ENCODE measurements at places on chromosomes 7 and 10.

DNA sequence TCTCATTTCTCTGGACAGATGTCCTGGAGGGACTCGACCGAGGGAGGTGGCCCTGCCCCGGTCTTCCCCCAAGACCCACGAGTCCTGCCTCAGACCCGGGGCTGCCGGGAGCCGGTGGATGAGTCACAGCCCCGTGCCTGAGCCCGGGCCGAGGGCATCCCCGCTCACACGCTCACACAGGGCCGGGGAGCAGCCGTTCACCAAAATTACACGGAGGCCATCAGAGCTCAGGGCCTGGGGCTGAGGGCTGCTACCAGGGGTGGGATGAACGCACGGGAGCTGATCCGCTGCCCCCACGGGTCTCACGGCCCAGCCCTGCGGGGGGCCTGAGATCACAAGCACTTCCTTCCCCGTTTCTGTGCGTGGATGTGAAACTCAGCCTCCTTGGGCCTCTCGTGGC lies 17.5 kb downstream of the FAM20C start:
- no peak for DNase-seq

- no peak for DNase-seq
These were observed 1.3 kb downstream of the LCOR start for GRCh38 chr10:96833220-96834001.

DNA sequence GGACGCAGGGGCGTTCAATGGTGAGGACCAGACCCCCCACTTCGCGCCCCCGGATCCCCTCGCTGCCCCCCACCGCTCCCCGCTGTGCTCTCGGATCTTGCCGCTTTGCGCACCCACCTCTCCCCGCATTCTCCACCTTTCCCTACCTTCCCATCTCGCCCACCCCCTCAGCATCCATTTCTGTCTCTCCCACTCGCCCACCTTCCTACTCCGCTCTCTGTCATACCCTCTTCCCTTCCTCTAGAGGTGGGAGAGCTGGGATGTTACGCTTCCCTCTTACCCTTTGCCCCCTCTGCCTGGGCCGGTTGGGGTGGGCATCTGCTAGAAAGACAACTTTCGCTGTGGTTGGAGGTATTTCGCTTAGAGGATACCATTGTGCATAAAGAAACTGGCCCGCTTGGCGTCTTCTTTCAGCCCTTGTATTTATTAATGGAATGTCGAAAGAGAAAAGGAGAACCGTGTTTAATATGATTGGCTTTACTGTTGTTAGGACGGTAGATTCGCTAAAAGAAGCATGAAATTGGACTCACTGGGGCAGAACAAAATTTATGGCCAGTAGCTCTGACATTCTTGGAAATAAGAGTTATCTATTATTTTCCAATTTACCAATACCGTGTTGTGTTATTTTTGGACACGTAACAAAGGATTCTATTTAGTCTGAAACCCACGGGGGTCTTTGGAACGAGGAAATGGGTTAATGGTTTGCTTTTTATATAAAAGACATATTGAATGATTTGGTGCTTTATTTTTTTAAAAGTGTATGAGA lies 873 bp downstream of the PRKAR2B start:
- DNase-seq: no peak

DNA sequence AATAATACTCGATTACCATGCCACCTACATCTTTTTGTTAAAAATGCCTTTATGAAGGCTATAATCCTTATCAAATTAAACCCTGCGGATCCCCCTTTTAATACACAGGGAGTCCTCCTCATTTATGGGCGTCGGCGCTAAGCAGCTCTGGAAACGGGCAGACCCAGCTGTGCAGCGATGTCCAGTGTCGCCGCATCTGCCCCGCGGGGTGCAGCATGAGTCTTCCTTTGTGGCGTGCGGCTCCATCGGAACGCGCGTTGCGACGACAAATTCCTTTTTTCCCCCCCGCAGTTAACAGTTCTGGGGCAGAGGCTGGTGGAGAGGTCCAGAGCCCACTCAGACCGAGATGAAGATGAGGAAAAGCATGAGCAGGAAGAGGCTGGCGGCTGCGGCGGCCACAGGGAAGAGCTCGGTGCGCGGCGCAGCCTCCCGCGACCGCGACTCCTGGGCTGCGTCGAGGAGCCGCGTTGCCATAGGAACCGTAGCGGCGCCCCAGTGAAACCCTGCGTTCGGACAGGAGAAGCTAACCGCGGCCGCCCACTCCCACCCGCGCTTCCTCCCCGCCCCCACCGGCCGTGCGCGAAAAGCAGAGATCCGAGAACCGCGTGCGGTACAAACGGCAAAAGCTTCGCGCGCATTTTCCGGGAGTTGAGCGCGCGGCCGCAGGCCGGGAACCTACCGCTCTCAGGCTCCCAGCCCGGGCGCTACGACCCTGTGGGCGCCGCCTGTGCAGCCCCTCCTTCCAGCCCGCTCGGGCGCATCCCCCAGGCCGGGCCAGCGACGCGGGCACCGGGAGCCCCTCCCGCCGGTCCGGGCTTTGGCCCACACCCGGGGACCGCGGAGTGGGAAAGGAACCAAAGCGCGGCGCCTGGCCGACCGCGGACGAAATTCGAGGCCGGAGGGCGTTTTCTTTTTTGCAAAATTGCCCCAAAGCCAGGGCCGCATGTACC lies 130.6 kb downstream of the SPAG6 start:
- DNase-seq: no peak

DNA sequence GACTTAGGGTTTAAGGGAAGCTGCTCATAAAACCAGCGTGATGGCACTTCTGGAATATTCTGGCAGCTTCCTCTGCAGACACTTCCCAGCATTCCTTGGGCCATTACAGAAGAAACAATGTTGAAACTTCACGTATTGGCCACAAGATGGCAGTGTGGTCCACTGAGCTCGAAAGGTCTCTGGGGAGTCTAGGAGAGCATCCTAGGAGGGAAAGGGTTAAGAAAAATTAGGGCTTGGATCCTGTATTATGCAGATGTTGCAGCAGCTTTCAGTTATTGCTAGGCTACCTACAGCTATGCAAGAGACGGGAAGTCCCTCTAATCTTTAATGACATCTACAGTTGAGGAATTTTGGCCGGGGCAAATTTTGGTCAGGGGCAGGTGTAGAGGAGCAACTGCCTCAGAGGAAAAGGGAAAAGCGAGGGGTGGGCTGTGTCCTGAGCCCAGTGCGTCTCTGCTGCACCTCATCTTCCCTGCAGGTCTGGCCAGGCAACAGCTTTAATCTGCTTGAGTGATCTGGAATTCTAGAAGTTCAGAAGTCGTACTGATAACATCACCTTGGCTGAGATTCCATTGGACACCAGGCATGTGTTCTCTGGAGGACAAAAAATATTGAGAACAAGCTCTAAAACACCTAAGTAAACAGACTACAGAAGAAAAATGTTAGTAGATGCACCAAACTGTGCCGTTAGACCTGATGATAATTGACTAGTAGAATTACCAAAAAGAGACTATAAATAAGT lies 220.8 kb upstream of the PRSS58 start:
- no peak for DNase-seq

DNA sequence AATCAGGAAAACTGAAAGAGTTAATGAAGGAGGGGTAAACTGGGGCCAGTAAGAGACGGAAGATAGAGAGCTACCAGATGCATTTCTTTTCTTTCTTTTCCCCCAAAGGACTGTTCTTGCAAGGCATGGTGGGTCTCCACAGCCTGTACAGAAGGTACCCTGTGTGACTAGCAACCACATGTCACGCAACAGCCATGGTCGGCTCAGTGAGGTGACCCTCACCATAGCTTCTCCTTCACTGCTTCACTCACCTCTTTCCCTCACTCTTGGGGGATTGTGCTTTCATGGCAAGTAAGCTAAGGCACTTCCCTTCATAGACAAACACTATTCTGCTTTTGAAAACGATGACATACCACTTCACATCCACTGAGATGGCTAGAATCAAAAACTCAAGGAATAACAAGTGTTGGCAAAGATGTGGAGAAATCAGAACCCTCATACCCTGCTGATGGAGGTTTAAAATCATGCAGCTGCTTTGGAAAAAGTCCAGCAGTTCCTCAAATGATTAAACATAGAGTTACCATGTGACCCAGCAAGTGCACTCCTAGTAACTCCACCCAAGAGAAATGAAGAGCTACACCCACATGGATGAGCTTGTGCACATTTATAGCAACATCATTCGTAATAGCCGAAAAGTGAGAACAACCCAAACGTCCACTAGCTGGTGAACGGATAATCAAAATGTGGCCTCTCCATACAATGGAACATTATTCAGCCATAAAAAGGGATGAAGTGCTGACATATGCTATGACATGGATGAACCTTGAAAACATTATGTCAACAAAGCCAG lies 3.8 kb upstream of the INSIG1 start:
- no peak for DNase-seq

GRCh38 chr10:118844731-118845521 lies 90.2 kb upstream of the CACUL1 start:
- no peak for DNase-seq

DNA sequence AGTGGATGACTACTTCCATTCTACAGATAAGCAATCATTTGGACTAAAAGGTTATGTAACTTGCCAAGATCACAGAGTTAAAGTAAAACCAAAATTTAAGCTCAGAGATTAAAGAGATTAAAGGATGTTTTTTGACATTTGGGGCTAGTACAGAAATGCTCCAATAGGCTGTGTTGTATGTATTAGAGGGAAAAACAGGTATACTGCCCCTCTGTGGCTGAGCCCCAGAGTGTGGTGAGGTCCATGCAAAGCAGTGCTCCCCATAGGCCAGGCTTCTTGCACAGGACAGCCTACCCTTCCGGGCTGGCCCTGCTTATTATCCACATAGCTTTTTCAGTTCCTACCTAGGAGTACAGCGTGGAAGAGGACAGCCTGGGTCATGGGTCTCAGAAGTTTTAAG lies 322.8 kb downstream of the POM121L12 start:
- no peak for DNase-seq

GRCh38 chr10:35112571-35112970 lies 14.1 kb upstream of the CREM start:
- no peak for DNase-seq

GRCh38 chr7:106462914-106463482 lies 178.2 kb upstream of the NAMPT start:
- DNase-seq: no peak

GRCh38 chr7:17038160-17038782 lies 156.5 kb upstream of the AGR3 start:
- no peak for DNase-seq

- no peak for DNase-seq
These were observed 145.1 kb downstream of the GRM8 start for GRCh38 chr7:127107601-127108007.

GRCh38 chr7:69739190-69739589 lies 140.9 kb downstream of the AUTS2 start:
- DNase-seq: no peak

DNA sequence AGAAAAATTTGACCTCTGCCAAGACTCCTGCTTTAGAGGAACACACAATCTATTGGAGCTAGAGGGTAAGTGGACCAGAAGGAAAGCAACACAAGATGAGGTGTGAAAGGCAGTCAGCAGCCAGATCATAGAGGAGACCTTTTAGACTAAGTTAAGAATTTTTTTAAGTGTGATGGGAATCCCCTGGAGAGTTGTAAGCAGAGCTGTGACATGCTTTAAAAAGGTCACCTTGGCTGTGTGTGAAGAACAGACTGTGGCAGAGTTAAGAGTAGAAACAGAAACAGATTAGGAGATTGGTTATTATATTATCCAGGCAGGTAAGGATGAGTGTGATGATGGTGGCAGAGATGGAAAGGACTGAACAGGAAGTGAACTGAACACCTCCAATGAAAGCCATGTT lies 23.5 kb downstream of the CPEB3 start:
- no peak for DNase-seq

GRCh38 chr10:34295142-34295548 lies 520.0 kb downstream of the PARD3 start:
- DNase-seq: no peak

DNA sequence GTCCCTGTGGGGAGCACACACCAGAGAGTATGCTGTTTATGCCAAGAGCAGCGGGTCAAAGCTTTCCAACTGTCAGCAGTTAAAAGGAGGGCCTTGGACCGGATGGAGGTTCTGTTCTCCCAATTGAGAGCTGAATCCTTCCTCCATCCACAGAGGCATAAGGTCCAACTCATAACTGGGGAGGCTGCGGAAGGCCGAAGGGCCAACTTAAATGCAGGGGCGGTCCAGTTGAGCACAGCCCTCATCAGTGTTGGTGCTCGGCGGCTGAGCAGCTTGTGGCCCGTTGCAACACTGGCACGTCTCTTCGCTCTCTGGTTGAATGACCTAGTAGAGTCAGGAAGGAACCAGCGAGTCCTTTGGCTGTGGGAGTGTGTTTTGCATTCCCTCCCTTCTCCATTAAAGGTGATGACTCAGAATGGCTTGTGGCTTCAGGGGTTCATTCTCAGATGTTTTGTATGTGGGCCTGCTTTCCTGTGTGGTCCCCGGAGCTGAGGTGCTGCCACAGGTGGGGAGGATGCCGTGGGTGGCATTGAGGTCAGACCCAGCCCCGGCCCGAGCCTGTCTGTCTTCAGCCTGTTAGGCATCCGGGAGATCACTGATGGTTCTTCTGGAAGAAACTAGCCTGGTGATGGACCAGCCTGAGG lies 44.8 kb upstream of the DMBT1 start:
- DNase-seq: no peak

- no peak for DNase-seq
These were observed 1.9 kb downstream of the ZCCHC24 start for GRCh38 chr10:79443338-79444198.

- DNase-seq: no peak
These were observed 89.7 kb upstream of the STEAP4 start for GRCh38 chr7:88396295-88396947.

DNA sequence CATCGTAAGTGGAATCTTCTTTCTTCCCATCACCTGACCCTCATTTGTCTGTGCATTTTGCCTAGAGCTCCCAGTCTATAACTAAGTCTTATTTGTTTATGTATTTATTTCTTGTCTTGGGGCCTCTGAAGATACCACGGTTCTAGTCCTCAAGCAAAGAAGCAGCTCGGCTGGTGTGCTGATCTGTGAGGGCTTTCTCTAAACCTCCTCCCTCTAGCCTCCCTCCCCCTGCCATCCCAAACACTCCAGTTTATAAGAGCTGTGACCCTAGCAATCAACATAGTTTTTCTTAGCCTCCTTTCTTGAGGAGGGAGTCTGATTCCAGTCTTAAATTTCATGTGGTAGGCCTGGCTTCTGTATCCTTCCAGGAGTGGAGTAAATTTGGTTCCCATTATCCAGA lies 15.7 kb upstream of the NDUFA5 start:
- DNase-seq: no peak

GRCh38 chr7:120460949-120461348 lies 188.0 kb downstream of the KCND2 start:
- DNase-seq: no peak

DNA sequence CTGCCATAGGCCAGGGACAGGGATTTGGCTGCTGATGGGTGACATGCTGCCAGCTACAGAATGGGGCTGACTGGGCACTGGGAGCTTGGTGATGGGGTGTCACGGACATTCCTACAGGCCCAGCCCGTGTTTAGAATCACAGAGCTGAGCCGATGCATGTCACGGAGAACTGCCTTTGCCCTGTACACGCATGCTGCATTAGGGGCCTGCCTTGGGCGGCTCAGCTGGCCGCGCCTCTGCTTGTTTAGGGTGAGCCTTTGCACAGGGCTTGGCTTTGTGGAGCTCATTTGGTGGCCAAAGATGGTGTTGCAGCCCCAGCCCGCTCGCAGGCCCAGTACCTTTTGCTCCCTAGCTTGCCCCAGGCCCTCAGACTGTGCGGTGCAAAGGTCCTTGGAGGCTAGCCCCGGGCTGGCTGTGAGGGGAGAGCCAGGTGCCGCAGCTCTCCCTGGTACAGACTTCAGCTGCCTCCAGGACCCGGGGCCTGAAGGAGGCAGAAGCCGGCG lies 108.4 kb upstream of the BTBD16 start:
- no peak for DNase-seq

GRCh38 chr10:70137927-70138883 lies 5.6 kb upstream of the AIFM2 start:
- no peak for DNase-seq
